SK-N-MC (cell line): ENCODE measurements at places on chromosomes 1 and 21.
A peak's percentile ranks its signal among the peaks of the same experiment; 100 is the strongest.

- no peak for DNase-seq
Measured at GRCh38 chr1:216722821-216723220, 408 bp downstream of the ESRRG start.

DNA sequence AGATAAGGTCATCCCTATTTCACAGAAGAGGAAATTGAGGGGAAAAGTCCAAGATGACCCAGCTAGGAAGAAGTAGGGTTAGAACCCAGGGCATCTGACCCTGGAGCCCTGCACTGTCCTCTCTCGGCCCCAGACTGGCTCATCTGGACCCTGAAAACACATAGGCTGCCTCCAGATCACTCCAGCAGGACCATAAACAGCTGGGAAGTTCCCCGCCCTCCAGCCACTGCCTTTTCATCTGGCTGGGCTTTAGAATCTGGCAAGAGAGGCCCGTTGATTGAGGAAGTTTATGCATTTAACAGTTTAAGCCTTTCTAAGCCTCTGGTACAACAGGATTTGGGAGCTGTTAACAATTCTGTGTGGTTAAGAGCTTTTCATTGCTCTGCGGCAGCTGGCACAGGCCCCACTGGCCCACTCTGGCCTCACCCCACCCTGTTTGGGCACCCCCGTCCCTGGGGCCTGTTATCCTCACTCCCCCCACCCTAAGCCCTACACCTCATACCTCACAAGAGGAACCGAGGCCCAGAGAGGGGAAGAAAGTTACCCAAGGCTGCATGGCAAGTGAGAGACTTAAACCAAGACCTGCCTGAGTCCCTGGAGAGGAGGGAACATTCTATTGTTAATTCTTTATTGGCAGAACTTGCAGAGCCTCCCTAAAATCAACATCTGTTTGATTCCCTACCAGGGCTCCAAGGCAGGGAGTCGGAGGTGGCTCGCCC is 84.2 kb downstream of the EPHB2 start:
- DNase-seq: no peak

DNA sequence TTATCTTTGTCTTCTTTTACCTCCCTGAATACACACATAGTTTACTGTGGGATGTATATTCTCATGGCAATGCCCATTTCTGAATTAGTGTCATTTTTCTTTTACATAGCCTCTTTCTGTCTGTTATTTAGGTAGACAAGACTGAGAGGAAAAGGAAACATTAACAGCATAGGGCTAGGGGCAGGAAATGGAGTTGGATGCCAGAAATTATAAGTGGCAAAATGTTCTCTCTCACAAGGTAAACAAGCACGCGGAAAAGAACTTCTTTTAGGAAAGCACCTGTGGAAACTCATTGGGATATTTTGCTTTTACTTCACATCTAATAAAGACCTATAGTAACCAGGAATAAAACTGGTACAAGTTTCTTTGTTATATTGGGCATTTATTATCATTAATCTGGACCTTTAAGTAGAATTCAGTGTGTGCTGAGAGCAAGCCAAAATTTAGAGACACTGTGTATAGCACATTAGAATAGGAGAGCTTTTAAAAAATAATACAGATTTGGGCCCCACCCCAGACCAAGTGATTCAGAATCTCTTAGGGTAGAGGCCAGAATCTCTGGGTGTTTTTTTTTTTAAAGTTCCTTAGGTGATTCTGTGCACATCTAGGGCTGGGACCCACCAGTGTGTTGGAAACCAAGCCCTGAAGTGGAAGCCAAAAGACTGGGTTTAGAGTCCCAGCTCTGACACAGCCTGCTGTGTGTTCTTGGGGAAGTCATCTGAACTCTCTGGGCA is 32.7 kb downstream of the S100A10 start:
- no peak for DNase-seq

DNA sequence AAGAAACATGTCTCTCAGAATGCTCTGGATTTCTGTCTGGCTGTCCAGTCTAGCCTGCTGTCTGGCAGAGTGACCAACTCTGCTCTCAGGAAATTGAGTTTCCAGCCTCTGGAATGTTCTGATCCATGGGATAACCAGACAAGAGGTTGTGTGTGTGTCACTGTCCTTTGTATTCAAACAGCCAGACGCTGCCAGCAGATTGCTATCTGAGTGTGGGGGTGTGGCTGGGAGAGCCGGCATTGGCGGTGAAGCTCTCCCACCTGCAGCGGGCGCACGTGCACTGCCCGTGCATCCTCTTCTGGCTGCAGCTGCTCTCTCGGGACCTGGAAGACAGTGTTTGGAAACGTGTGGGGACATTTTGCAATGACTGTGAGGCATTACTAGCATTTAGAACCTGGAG is 26.1 kb downstream of the PKP1 start:
- DNase-seq: no peak

DNA sequence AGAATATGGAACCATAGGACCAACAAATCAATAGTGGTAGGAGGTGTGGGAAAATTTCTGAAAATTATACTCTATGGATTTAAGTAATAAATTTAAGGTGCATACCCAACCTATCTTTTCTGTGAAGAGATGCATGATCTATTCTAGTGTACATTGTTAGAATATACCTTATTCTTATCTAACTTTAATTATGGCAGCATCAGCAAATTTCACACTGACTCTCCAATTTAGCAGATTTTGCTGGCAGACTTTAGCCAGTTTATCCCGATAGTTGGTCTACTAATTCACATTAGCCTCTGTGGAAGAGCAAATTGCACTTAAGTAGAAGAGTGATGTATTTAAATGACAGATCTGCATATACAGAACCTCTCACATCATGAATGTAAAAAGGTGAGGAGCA is 400.0 kb downstream of the PLA2G4A start:
- no peak for DNase-seq

DNA sequence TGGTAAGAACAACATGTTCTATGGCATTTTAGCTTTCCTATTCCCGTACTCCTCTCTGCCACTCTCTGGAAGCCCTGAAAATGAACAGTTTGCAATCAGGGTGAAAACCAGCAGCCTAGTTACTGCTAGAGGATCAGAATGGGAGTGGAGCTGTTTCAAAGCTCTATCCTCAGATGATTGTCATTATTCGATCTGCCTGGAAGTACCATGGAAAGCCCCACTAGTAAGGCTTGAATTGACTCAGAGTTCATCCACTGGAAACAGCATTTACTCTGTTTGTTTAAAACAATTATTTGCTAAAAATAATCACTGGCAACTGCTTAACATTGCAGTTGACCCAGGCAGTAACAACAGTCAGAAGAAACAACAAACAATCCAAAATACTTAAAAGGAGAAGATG is 91.2 kb downstream of the USH2A start:
- no peak for DNase-seq

DNA sequence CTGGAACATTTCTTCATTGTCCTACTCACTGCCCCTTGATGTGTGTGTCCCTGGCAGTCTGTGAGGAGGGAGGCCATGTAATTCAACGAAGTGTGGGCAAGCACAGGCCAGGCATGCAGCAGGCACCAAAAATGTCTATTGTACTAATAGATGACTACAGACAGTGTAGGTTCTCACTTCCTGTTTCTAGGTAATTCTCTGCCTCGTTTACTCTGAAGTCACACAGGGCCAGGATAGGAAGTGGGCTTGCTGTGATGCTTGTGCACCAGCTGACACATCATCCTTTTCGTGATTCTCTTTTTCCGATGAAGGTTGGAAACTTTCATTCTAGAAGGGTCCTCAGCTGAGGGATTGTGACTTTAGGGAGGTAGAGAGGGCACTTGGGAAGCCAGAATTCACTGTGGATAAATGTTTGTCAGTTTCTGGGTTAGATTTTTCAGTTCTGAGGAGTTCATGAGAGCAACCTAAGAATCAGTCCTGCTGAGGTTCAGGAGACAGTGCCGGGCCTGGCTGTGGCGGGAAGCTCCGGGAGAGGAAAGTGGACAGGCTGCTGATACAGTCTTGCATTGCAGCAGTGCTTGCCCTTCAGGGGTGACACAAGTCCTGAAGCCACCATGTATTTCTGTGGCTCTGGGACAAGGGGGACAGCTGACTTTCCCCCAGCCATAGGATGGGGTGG is 4.3 kb upstream of the CSF1 start:
- no peak for DNase-seq

GRCh38 chr21:34337741-34338140 is 26.1 kb upstream of the KCNE2 start:
- DNase-seq: no peak

- DNase-seq: no peak
Measured at GRCh38 chr1:116951200-116951935, 41.7 kb downstream of the PTGFRN start.

- DNase-seq: no peak
Measured at GRCh38 chr1:11301601-11302000, 28.6 kb downstream of the UBIAD1 start.

DNA sequence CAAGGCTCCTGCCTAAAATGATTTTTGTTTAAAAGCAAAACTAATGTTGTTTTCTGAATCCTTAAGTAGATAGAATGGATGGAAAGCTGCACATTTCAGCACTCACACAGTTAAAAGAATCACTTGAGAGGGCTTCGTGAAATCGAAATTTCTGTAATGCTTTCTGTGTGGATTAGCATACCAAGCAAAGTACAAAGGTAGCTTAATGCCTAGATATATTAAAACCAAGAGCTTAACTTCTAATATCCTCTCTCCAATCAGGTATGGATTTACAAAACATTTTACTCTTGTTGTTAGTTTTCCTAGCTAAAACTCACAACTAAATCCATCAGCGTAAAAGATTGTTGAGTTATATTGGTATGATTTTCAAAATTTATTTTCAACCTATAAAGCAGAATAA is 378.8 kb upstream of the PRMT6 start:
- no peak for DNase-seq

- no peak for DNase-seq
Measured at GRCh38 chr1:244352156-244352830, 99.4 kb downstream of the ADSS2 start.

DNA sequence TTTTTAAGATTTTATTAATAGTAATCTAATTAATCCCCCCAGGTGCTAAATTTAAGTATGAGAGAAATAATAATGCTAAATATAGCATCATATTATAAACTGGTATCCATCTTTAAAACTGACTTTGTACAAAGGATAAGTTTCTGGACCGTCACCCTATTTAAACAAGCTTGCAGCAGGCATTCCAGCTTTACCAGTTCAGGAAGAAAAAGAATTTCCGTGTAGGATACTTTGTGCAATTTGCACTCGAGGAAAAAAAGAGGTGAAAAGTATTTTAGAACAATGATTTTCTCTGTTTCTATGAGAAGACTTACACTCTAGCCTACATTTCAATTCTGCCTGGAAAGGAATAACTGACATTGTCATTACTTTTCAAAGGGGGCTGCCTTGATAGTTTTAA is 27.6 kb downstream of the HMCN1 start:
- no peak for DNase-seq

GRCh38 chr1:116586741-116587143 is 15.9 kb upstream of the CD58 start:
- DNase-seq: no peak

DNA sequence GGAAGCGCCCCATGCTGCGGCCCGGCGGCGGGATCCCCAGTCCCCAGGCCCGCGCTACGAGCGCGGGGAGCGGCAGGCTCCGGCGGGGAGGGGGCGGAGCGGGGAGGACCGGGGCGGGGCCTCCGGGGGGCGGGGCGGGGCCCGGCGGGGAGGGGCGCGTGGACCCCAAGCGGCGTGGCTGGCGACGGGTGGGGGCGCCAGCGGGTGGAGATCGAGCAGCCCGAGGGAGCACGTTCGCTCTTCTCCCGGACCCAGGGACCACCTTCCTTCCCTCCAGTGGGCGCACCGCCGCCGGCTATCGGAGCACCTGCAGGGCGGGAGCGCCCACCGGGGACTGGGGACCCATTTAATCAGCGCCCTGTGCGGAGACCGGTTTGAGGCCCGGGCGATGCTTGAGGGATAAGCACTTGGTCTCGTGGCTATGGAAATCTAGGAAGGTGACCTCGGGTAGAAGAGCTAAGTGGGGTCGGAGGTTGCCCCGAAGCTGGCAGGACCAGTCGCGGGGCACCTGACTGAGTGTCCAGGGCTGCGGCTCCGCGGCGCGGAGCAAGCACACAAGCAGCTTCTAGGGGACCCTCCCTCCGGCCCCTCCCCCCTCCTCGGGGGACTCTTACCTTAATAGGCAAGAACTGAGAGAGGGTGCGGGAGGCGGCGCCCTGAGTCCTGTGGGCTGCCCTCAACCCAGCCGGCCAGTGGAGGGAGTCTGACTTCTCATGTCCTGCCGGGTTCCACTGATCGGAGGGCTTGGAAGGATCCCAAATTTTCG is at the start of gene TSPAN2:
TSS of gene TSPAN2 (minus strand) at position 84 of the 766 bp plus-strand sequence. CDS start at position 13, 71 bp downstream.
- DNase-seq: no peak

GRCh38 chr1:43687301-43688108 is 19.8 kb upstream of the ST3GAL3 start:
- DNase-seq: no peak

DNA sequence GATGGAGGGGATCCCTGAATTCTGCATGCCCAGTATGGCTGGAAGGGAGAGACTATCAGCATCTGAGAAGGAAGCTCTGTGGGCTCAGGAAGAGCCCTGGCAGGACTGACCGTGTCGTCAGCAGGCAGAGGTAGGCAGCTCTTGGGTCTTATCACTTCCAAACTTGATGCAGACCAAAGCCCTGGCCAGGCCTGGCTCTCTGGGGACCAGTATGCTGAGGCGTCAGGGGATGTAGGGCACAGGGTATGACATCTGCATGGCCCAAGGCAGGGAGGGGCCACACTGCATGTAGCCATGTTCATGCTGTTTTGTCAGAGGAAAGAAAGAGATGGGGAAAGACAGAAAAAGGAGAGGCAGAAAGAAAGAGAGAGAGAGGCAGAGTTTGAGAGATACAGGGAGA is 6.3 kb downstream of the FGR start:
- DNase-seq: no peak

DNA sequence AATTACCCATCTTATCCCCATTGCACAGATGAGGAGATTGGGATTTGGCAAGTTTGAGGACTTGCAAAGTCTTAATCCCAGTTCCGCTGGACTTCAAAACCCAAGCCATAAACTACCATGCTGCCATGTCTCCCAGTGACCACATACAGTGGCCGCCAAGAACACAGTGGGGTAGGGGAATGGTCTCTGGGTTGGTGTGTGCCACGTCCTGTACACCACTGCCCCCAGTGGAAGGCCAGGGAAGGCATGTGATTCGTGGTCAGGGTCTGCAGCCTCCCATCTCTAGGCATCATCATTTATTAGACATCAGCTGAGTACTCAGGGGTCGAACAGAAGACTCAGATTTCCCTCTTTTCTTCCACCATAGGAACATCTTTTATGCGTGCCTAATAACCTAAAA is 76.0 kb downstream of the MAN1C1 start:
- DNase-seq: no peak

GRCh38 chr1:35886577-35887431 is 3.8 kb downstream of the AGO1 start:
- no peak for DNase-seq

DNA sequence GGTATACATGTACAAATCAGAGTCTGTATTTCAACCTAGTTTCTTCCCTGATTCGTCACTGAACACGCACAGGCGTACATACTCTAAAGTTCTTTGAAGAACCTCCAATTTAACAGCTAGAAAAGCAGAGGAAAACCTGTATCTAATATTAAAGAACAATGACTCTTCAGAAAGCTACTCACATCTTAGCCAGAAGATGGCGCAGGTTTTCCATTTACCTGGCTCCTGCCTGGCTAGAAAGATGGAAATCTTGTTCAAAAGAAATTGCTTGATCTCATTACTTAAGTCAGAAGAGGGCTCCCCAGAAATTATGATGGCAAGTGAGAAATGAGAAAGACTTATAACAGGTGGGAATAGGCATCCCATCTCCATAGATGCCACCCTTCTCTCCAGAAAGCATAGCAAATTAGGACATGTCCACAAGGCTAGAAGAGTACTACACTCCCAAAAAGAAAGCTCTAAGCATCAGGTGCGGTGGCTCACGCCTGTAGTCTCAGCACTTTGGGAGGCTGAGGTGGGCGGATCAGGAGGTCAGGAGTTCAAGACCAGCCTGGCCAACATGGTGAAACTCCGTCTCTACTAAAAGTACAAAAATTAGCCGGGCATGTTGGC is 19.0 kb upstream of the L1TD1 start:
- DNase-seq: peak; percentile 35
